ENCODE measurements at places on chromosomes 7 and 10.

GRCh38 chr7:19665399-19666008 lies 43.3 kb downstream of the POLR1F start:
- H3K27ac ChIP-seq: no peak overlapping the region
- no peaks in the 10 kb centered on the region for H3K27me3 ChIP-seq
- H3K36me3 ChIP-seq: no peaks in the 10 kb centered on the region

DNA sequence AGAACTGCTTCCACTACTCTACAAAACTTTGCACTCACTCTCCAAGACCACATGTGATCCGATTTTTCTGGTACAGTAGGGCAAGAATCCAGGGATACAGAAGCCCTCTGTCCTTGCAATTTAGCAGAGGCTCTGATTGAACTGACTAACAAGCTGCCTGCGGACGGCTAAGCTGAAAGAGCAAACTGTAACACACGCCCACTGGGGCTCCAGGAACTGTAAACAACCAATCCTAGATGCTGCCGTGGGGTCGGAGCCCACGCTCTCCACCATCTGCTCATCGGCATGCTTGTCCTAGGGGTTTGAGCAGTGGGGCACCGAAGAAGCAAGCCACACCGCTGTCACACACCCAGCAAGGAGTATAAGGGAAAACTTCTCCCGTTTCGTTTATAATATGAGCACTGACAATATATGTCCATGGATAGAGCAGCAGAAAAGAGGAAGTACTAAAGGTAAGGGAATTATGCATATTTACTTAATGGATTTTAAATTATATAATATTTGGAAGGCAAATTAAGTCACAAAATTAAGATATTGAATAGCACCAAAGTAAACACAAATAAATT lies 634.4 kb upstream of the POT1 start:
- no peaks in the 10 kb centered on the region for H3K36me3 ChIP-seq
- no peaks in the 10 kb centered on the region for H3K27me3 ChIP-seq
- no peak for DNase-seq
- H3K4me1 ChIP-seq: no peaks in the 10 kb centered on the region
- H3K27ac ChIP-seq: no peak overlapping the region
- H3K4me3 ChIP-seq: no peak overlapping the region

DNA sequence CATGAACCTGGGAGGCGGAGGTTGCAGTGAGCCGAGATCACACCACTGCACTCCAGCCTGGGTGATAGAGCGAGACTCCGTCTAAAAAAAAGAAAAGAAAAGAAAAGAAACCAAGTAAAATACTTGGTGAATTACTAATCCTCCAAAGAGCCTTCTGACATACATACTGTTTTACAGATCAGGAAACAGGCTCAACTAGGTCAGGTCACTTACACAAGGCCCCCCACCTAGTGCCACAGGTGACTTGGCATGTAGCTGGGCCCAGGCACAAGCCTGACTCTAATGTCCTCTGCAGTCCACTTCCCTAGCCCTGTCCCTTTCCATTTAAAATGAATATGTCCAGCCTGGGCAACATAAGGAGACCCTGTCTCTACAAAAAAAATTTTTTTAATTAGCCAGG lies 157.0 kb downstream of the TPST1 start:
- DNase-seq: no peak
- no peaks in the 10 kb centered on the region for H3K27me3 ChIP-seq
- no peaks in the 10 kb centered on the region for H3K4me1 ChIP-seq
- H3K27ac ChIP-seq: no peak overlapping the region

DNA sequence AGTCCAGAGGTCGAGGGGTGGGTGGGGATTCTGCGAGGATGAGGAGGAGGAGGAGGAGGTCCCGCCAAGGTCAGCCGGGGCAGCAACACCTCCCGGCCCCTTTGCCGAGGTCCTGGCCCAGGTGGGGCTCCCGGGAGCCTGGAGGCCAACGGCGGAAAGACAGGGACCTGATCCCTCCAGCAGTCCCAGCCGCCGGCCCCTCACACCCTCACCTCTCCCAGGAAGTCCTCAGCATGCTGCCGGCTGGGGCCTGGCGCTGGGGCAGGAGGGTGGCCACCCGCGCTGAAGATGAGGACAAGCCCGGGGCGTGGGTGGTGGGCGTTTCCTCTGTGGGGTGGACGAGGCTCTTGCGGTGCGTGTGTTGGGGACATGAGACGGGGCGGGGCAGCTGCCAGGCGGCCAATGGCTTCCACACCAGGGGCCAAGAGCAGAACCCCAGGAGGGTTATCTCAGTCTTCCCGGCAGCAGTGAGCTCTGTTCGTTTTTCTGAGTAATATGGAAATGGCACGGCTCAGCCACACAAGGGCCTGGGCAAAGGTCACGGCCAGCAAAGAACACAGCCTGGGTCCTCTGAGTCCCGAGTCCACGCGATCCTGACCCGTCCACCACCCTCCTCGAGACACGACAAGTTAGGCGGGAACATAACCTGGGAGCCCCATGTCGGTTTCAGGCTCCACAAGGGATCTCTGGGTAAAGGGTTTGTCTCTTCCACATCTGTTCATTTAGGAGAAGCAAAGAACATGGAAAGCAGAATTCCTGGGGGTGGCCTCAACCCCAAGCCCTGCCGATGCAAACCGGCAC lies 82.9 kb upstream of the PDGFA start:
- no peak overlapping the region for H3K4me3 ChIP-seq
- H3K4me1 ChIP-seq: no peaks in the 10 kb centered on the region
- H3K27ac ChIP-seq: no peak overlapping the region

DNA sequence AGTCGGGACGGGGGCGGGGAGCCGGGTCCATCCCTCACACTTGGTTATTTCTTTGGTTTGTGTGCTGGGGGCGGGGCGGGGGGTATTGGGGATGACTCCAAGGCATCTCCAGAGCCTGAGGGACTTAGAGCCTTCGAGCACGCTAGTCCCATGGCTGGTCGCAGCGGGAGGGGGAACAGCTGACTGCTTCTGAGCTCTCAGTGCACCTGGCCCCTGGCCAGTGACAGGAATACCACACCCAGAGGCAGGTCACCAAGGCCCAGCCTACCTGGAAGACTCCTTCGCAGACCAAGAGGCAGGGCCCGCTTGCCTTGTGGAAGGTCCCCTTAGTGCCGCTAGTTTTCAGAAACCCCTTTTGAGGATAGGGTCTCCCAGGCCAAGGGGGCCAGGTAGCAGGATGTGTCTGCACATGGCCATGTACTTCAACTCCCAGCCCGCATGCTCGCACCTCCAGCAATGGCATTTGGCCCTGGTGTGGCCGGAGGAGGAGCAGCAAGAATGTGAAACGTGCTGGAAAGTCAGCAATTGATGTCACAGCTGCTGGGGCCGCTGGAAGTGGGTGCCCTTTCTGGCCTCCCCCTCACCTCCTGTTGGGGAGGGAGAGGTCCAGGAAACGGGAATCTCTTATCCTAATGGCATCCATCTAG lies 40.3 kb downstream of the AGAP3 start:
- H3K27ac ChIP-seq: no peak overlapping the region
- DNase-seq: no peak
- H3K4me3 ChIP-seq: no peak overlapping the region
- peaks cover 11% of the 10 kb centered on the region for H3K4me1 ChIP-seq
- peaks cover 5% of the 10 kb centered on the region for H3K36me3 ChIP-seq
- H3K27me3 ChIP-seq: no peaks in the 10 kb centered on the region
